ENCODE measurements at places on chromosomes 7 and 10. TPM values are rescaled to one million over a fixed set of nuclear protein-coding genes. Genes with fewer than 3 reads are reported as not detected.

- DNase-seq, result no peak
These were observed 39.0 kb downstream of the CABCOCO1 start for GRCh38 chr10:61701706-61702105.

- no peak for DNase-seq
These were observed 121.2 kb upstream of the AFAP1L2 start for GRCh38 chr10:114525368-114525949.

GRCh38 chr10:1377231-1377630, 321.0 kb downstream of the WDR37 start:
- DNase-seq, result peak; percentile 20

DNA sequence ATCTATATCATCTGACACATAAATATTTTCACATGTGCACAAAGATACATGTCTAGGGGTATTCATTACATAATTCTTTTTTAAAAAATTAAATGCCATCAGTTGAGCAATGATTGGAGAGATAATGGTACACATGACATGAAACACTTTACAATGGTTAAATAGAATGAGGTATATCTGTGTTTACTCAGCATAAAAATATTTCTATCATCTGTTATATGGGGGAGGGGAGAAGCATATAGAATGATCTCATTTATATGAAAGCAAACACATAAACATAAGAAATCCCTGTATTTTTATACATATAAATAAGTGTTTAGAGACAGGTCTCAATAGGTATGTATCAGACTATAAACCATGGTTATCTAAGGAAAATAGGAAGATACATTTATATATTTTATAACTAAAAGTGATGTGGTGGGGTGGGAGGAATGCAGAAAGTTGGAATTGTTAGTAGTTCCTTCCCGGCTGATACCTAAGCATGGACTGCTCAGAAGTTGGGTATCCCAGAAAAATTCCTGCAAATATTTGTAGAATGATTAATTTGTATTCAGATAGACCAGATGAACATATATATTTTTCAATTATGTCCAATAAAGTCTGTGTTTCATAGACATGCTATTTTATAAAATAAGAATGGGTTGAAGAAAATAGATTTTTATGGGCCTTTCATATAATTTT, 75.1 kb downstream of the SHOC2 start:
- no peak for DNase-seq

GRCh38 chr7:52209614-52210013, 825.8 kb upstream of the POM121L12 start:
- DNase-seq, result no peak

DNA sequence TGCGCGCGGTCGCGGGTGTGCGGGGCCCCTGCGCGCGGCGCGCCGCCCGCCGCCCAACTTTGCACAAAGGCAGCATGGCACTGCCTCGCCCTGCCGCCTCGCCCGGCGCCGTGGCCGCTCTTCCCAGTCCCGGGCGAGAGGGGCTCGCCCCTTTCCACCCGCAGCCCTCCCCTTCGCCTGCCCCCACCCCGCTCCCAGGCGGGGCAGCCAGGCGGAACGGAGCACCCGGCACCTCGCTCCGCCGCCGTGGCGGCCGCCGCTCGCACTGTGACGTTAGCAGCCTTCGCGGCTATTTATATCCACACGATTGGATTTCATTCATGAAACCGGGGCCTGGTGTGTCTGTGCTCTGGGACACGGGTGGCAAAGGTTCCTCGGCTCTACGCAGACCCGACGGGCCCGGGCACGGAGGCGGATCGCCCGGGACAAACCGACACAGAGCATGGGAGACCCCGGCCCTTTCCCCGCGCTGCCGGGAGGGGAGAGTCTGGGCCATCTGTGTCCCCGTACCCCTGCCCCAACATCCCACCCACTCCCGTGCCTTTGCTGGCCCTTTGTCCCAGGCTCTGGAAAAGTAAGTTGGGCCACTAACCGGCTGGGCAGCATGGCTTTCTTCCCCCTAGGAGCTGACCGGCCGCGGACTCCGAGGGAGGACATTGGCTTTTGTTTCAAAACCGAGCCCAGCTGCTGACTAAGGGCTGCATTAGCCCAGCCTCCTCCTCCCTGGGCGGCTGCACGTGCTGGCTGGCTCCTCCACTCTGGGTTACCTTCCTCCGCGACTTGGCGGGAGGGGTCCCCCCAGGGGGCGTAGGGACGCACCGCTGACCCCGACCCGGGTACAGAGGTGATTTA, at the start of gene RHOBTB1:
RHOBTB1 (minus strand) TSS at position 128 of the 852 bp plus-strand sequence. CDS start 32,643 bp downstream, outside the sequence.
- peak; percentile 90 for DNase-seq

GRCh38 chr7:51685794-51686193, 369.2 kb upstream of the COBL start:
- DNase-seq, result no peak

DNA sequence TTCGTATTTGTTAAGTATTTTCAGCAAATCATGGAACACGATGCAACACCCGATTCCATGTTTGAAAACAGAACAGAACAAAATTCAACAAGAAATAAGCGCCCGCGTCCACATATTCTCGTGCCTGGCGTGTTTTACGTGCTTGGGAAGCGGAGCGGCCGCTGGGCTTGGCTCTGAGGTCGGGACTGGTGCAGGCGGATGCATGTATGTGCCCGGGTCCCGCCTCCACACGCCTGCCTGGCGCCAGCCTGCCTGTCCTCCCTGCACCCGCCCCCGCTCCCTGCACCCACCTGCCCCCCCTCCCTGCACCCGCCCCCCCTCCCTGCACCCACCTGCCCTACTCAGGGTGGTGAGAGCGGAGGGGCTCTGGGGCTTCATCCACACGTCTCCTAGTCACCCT, 454.5 kb downstream of the DNAJB6 start:
- no peak for DNase-seq

- DNase-seq, result no peak
These were observed 133.4 kb downstream of the FZD1 start for GRCh38 chr7:91397612-91398011.

Gene LEP
- 0.30 TPM for total RNA-seq
